Dermis lymphatic vessel endothelial cell (primary cell): ENCODE measurements at places on chromosomes 3 and 15. TPM values are rescaled to one million over a fixed set of nuclear protein-coding genes. Genes with fewer than 3 reads are reported as not detected.

DNAH12 gene
- under 0.01 TPM in 2 replicates for total RNA-seq

SLC28A1 gene
- total RNA-seq: not detected in 2 replicates

ZNF80 gene
- total RNA-seq: not detected in 2 replicates

GPR87 gene
- total RNA-seq: not detected in 2 replicates

ANKRD63 gene
- total RNA-seq: not detected in 2 replicates

SKOR1 gene
- total RNA-seq: 0.09 and 0.11 TPM in 2 replicates

SOX14 gene
- total RNA-seq: not detected in 2 replicates

SYNPR gene
- total RNA-seq: not detected in 2 replicates

ATP10A gene
- total RNA-seq: 0.09 and 0.54 TPM in 2 replicates

KIF7 gene
- 0.65 and 1.2 TPM in 2 replicates for total RNA-seq

YEATS2 gene
- 28.6 and 31.0 TPM in 2 replicates for total RNA-seq

UACA gene
- 171 and 241 TPM in 2 replicates for total RNA-seq

CELF6 gene
- 0.11 and 0.17 TPM in 2 replicates for total RNA-seq

ANKRD28 gene
- total RNA-seq: 54.0 and 72.7 TPM in 2 replicates

B3GALNT1 gene
- 8.5 and 10.1 TPM in 2 replicates for total RNA-seq

PCYT1A gene
- 41.0 and 49.4 TPM in 2 replicates for total RNA-seq

CIDEC gene
- total RNA-seq: not detected in 2 replicates

DAZL gene
- not detected in 2 replicates for total RNA-seq

TIMP4 gene
- 0.26 and 0.98 TPM in 2 replicates for total RNA-seq

IGF2BP2 gene
- total RNA-seq: 30.8 and 33.2 TPM in 2 replicates

FBXO22 gene
- 32.2 and 64.7 TPM in 2 replicates for total RNA-seq

MESP2 gene
- not detected in 2 replicates for total RNA-seq

TTC23 gene
- total RNA-seq: 7.9 and 11.8 TPM in 2 replicates

CYFIP1 gene
- 87.1 and 90.5 TPM in 2 replicates for total RNA-seq

ATP13A5 gene
- total RNA-seq: not detected in 2 replicates

MGLL gene
- total RNA-seq: 19.6 and 26.5 TPM in 2 replicates

MINDY4B gene
- not detected in 2 replicates for total RNA-seq

MITF gene
- total RNA-seq: 4.7 and 7.8 TPM in 2 replicates

GOLGA6L7 gene
- not detected in 2 replicates for total RNA-seq

FAM131A gene
- 27.2 and 28.5 TPM in 2 replicates for total RNA-seq

IQCF5 gene
- total RNA-seq: not detected in 2 replicates

BCL6 gene
- 1.3 and 2.5 TPM in 2 replicates for total RNA-seq

MYL3 gene
- total RNA-seq: 0.09 TPM in 1 of 2 replicates, not detected in the other

ADGRG7 gene
- not detected in 2 replicates for total RNA-seq

CRTAP gene
- total RNA-seq: 163 and 197 TPM in 2 replicates

RTF1 gene
- 13.0 and 18.4 TPM in 2 replicates for total RNA-seq

CPOX gene
- 24.5 and 28.1 TPM in 2 replicates for total RNA-seq

TYRO3 gene
- 1.7 and 2.1 TPM in 2 replicates for total RNA-seq

ITIH3 gene
- 0.95 and 0.98 TPM in 2 replicates for total RNA-seq

FRMD5 gene
- total RNA-seq: 0.33 and 0.52 TPM in 2 replicates

SLC24A5 gene
- not detected in 2 replicates for total RNA-seq

RFX7 gene
- total RNA-seq: 2.4 and 4.1 TPM in 2 replicates

SLC35G2 gene
- total RNA-seq: 23.8 and 33.4 TPM in 2 replicates

SCN10A gene
- total RNA-seq: not detected in 2 replicates

HMCES gene
- total RNA-seq: 22.4 and 23.7 TPM in 2 replicates

TGM4 gene
- under 0.01 TPM in 1 of 2 replicates, not detected in the other for total RNA-seq

FBXL2 gene
- total RNA-seq: 10.7 TPM in 2 replicates

ROPN1 gene
- total RNA-seq: not detected in 2 replicates

TMEM158 gene
- total RNA-seq: 2.0 and 5.3 TPM in 2 replicates
